ENCODE measurements at places on chromosomes 7 and 10. TPM values are rescaled to one million over a fixed set of nuclear protein-coding genes. Genes with fewer than 3 reads are reported as not detected.

- no peak for DNase-seq
Observed at GRCh38 chr10:20013991-20014750, 197.9 kb downstream of the PLXDC2 start.

- DNase-seq: no peak
Observed at GRCh38 chr7:52017802-52018679, 701.4 kb upstream of the COBL start.

- no peak for DNase-seq
Observed at GRCh38 chr7:155797262-155798250, 14.7 kb downstream of the SHH start.

- DNase-seq: no peak
Observed at GRCh38 chr10:22344781-22345300, 455 bp upstream of the SPAG6 start.

- no peak for DNase-seq
Observed at GRCh38 chr7:77820967-77821366, 22.4 kb downstream of the PHTF2 start.

PSD gene
- 7.5 TPM for total RNA-seq

DNA sequence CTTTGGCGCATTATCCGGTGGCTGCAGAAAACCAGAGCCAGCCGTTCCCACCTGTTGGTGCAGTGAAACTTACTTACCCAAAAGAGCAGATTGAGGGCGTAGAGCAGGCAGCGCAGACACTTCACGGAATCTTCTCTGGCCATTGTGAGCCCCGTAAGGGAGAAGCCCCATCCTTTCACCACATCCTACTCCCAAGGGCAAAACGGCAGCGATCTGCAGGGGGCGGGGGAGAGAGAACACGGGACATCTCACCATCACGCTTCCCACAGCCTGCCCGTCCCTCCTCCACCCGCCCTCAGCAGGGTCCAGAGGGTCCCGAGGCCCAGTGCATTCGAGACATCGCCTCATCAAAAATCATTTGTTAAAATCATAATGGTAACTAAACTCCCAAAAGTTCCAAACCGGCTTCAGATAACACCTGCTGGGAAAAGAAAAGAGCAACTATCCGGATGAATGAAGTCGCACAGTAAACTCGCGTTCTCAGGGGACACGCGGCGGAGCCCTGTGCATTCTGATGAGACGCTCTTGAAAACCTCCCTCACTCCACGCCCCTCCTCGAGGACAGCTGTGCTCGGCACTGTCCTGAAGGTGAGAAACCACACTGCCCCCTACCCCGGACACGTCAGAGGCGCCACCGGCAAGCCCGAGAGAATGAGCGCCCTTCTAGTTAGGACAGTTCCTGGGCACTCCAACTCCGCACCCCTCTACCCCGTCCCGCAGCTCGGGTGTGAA, 1.2 kb downstream of the TSPAN12 start:
- DNase-seq: no peak

DNA sequence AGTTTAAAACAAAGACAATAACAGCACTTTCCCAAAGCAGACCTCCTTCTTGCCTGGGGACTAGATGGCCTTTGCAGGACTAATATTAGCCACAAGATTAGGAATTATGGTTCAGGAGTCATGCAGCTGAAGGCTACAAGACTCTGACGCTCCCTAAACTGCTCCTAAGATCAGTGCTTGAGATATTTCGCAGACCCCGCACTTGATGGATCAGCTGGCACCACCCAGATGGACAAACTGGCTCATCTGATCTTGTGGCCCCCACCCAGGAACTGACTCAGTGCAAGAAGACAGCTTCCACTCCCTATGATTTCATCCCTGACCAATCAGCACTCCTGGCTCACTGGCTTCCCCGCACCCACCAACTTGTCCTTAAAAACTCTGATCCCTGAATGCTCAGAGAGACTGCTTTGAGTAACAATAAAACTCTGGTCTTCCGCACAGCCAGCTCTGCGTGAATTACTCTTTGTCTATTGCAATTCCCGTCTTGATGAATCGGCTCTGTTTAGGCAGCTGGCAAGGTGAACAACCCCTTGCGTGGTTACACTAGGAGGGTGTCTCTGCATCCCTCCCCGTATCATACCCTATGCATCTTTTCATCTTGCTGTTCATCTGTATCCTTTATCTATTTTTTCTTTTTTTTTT, 26.9 kb upstream of the NRBF2 start:
- DNase-seq: no peak
